ENCODE measurements at places on chromosomes 7 and 10.

DNA sequence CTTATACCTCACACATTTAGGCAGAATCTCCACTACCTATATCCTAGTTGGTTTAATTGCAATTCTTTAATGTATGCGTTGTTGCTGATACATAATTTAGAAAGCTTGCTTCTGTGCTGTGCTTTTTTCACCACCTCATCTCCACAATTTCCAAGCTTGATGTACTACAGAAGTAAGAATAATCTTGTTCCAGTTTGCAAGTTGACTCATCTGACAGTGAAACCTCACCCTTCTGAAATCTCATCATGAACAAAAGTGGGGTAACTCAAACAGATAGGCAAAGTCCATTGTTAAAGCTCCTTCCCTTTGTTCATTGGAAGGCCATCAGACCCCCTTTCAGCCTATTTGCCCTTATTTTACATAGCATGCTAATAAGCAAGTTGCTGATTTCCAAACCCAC lies 13.6 kb downstream of the EIF4EBP2 start:
- no peak for ATAC-seq

DNA sequence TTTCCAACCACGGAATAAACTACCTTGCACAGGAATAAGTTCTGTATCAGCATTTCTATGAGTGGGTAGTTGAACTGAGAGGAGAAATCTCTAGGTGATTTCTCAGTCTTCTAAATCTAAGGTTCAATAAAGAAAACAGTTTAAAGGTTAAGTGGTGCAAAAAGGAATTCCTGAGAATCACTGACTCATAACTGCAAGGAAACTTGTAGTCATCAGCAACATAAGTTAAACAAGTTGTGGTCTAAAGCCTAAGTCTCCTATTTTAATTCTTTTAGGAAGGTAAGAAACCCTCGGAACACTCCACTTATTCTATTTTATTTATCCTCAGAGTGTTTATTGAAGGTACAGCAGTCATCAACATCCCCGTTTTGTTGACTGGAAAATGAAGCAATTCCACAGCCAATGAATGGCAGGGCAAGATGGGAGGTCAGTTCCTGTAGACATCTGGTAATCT lies 92.4 kb upstream of the PIK3CG start:
- no peak for ATAC-seq

DNA sequence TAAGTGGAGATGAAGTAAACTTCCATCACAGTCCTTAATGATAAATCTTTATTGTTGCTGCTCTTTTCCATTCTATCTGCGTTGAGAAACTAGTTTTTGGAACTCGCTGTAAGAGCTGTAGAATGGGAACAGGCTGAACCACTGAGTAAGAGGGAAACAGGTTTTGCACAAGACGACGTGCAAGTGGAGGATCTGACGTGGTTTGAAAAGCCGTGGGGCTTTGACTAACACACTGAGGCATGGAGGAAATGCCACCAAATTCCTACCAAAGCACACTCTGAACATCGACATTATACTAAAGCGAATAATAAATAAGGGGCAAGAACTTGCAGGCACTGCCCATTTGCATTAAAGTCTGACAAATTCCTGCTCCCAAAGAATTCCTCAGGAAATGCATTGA lies 160.6 kb downstream of the KLF6 start:
- ATAC-seq, result no peak

GRCh38 chr7:29030781-29031275 lies 72.7 kb upstream of the TRIL start:
- no peak for ATAC-seq

DNA sequence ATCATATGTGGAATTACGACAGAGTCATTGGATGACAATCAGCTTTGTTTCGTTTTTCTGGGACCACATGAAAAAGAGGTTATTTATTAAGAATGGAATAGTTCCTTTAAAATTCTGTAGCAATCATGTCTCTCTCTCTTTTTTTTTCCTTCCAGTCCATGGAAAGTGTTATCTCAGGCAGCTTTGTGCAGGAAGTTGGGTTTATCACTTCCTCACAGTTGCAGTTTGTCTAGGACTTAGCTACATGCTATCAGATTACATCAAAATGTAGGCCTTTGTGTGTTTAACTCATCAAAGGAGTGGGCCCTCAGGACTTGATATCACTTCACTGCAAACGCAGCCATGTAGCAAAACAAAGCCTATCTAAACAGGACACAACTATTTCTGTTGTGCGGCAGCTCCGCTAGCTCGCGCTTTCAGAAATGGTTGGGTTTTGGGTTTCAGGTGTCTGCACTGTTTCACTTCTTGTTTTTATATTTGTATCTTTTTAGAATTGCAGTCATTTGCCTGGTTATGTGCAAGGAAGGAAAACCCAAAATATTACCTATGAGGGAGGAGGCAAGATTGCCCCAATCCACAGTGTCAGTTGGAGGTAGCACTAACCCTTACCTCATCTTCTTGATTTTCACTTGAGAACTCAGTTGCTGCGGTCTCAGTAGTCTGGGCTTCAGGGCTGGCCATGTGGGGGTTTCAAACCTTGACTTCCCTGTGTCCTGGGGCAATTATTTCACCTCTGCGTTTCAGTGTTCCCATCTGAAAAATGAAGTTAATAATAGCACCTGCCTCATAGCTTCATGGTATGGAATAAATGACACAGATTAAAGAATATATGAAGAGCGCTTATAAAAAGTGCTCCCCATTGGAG lies 66.7 kb downstream of the HHEX start:
- ATAC-seq, result no peak

DNA sequence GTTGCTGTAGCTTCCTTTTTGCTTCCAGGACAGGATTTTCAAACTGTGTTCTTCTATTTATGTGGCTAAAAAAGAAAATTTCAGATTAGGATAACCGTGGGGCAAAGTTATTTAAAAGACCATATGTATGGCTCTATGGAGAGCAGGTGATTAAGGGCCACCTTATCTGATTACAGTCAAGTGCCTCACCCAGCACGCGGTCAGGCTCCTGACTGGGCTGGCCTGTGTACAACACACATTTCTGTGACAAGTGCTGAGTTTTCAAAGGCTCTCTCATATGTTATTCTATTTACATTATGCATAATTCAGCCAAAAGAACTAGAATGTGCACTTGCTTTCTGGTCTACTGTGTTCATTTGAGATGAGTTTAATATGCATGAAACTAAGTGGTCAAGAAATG lies 547.4 kb downstream of the PHTF2 start:
- peak; percentile 82 for ATAC-seq

GRCh38 chr7:151941009-151941408 lies 15.2 kb upstream of the GALNTL5 start:
- ATAC-seq, result no peak

- peak; percentile 96 for ATAC-seq
These were observed 346.1 kb upstream of the ANKRD30A start for GRCh38 chr10:36779238-36779846.

DNA sequence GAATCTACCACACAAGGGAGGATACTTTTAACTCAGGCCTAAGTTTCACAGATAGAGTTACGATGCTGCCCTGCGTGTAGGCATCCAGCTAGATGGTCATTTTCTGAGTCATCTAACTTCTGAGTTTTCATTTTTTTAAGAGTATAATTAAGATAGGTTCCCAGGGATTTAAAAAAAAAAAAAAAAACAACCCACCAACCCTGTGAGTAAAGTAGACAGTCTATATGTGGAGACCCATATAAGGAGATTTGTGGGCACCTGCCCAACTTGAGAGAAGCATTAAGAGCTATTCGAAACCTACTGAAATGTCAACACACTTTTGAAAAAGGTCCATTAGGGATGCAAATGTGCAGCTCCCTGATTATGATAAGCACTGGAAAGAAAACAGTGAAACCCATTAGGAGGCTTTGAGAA lies 257.3 kb downstream of the TRIL start:
- ATAC-seq, result no peak

DNA sequence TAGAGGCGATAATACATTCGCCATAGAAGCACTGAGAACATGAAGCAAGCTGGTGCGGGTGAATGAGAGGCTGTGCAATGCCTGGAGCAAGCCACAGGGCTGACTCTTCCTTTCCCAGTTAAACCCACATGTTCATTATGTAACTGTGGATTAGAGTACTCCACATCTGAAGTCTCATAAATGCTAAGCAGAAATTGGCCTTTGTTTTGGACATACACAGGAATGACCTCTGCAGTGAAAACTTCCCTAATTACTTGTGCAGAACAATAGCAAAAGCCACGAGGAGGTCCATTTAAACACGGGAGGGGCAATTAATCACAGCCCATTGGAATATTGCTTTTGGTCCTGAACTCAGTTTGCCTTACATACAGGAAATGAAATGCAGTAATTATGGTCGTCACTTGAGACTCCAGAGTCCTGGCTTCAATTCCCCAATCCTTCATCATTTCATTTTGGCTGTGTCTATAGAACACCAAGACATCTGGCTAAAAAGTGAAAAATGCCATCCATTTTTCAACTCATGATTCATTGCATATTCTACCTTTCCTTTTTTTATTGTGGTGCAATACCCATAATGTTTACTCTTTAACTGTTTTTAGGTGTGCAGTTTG lies 78.7 kb upstream of the CXCL12 start:
- peak; percentile 40 for ATAC-seq

GRCh38 chr10:93495654-93496321 lies 624 bp upstream of the CEP55 start:
- peak; percentile 60 for ATAC-seq

DNA sequence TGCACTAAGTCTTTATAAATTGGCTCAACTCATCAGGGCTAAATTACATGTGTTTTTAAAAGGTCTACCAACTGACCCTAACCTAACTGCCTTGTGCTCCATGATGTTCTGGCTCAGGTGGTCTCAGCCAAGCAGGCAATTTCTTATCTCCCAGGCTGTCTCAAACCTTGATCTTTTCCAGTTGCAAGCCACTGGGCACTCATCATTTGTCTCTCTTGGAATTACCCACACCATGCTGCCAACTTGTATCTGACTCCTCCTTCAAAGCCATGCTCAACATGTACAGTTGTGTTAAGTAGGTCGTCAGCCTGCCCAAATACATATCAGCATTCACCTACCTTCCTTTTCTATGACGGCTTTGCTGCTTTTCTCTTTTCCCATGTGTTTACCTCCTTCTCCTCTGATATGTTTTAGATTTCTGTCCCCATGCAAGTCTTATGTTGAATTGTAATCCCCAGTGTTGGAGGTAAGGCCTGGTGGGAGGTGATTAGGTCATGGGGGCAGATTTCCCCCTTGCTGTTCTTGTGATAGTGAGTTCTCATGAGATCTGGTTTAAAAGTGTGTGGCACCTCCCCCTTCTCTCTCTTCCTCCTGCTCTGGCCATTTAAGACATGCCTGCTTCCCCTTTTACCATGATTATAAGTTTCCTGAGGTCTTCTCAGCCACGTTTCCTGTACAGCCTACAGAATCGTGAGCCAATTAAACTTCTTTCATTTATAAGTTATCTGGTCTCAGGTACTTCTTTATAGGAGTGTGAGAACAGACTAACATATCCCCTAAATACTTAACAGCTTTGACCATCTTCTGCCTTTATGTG lies 130.0 kb downstream of the ELAPOR2 start:
- no peak for ATAC-seq

- no peak for ATAC-seq
These were observed 12.0 kb upstream of the GSAP start for GRCh38 chr7:77427996-77428603.

- ATAC-seq, result peak; percentile 71
These were observed 78.7 kb downstream of the ELFN1 start for GRCh38 chr7:1748839-1749173.

DNA sequence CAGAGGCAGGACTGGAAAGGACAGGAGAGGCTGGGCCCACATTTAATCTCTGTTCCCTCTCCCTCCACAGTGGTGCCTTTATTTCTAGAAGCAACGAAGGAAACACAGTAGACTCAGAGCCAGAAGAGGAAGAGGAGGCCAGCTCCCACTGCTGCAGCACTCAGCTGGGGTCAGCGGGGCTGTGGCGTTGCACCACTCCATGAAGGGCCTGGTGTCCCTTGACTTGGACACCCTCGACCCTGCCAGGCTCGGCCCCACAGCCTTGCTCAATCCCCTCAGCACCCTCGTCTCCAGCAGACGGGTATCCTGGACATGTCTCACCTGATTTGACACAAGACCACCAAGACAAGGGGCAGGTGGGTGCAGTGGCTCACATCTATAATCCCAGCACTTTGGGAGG lies 38.8 kb downstream of the PRKAG2 start:
- no peak for ATAC-seq

- no peak for ATAC-seq
These were observed 48.5 kb upstream of the ARL4A start for GRCh38 chr7:12638851-12639456.

- ATAC-seq, result no peak
These were observed 355.9 kb upstream of the FZD8 start for GRCh38 chr10:35998026-35998425.

DNA sequence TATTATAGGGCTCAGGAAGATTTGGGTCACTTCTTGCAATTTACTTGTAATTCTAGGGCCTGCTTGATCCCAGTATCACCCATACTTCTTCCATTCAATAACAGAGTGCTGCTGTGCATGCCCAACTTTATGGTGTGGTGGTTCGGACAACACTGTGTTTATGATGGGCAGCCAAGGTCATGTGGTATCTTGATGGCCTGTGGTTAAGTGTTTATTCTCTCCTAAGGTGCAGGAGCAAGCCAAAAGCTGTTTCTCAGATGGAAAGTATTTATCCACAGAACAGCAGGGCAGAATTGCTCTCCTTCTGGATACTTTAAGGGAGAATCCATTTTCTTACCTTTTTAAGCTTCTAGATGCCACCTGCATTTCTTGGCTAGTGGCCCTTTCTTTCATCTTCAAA lies 433.8 kb downstream of the SH2D4B start:
- no peak for ATAC-seq

- no peak for ATAC-seq
These were observed 307.6 kb downstream of the FRMD4A start for GRCh38 chr10:14022954-14023672.

- ATAC-seq, result no peak
These were observed 509.6 kb upstream of the POM121L12 start for GRCh38 chr7:52525772-52526341.

DNA sequence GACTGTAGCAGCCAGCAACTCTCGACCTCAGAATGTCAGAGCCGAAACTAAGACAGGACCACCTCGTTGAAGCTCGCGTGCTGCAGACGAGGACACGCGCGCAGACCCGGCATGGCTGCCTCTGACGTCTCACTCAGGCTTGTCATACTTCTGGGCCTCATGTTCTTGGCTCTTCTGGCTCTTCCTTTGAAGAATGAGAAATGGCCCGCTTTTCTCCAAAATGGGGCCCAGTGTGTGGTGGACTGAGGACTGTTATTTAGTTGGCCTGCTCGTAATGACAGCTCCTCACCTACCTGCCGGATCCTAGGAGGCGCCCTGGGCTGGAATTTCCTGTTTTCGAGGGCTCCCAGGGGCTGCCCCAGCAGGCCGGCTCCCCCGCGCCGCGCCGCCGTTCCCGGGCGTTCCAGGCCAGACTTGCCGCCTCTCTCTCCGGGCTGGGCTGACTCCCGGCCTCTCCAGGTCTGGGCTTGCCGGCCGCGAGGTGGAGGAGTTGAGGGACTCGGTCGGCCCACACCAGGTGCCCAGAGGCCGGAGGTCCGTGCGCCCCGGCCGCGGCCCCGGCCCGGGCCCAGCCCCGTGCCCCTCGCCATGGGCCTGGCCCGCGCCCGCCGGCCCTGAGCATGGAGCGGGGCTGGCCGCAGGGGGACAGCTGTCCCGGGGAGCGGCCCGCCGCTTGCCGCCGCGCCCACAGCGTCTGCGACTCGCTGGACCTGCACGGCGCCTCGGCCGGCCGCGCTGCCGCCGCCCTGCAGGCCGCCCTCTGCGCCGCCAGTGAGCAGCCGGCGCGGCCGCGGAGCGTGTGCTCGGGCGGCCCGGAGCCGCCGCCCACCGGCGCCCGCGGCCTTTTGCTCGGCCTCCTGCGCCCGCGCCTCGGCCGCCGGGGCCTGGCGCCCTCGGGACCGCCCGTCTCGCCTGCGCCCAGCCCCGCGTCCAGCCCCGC lies 28.1 kb downstream of the AGAP3 start:
- no peak for ATAC-seq
